ENCODE measurements at places on chromosomes 6 and 20. TPM values are rescaled to one million over a fixed set of nuclear protein-coding genes. Genes with fewer than 3 reads are reported as not detected.

DNA sequence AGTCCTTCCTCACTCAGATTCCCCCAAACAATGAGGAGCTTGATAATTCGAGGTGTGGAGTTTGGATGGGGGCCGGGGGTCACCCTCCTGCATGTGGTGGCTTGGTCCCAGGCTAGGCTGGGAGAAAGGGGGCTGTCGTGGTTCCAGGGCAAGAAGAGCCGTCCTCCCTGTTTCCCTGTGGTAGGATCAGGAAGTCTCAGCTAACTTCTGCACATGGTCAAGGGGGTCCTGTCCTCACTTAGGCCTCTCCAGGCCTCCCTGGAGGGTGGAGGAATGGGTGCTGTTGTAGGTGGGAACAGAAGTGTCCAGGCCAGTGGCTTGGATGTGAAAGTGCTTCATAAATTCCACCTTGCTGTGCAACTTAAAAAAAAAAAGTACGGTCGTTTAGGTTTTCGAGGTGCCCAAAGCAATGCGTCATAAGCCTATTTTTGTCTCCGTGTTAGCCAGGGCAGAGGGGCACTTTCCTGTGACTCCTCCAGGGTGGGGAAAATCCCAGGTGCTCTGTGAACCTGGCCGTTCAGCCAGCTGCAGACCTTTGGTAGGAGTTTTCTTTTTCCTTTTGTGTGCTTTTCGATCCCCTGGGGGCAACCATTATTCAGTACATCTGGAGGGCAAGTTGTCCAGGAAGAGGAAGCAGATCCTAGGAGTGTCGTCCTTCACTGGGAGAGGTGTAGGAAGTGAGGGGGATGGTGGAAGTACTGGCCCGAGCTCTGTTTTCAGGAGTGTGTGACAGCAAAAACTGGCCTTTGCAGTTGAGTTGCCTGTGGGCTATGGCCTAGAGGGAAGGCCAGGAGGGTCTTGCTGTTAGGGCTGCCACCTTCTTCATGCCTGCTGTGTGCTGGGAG is 9.6 kb downstream of the IGF2R start:
- DNase-seq = no peak

DNA sequence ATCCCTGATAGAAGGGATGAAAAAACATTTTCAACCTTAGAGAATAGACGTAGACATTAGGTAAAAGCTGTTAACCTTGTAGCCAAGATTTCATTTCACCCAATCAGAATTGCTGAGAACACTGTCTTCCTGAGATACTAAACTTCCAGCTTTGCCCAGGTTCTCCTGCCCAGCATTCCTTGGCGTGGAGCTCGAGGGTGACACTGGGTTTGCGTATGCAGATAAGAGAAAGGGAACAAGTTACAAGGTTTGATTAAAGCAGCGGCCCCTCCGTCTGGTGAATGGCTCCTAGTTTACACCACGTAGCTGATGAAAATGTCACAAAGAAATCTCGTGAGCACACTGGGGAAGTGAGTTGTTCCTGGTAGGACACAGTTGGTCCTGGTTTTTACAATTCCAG is 247.8 kb downstream of the FARS2 start:
- DNase-seq = peak; percentile 71

DNA sequence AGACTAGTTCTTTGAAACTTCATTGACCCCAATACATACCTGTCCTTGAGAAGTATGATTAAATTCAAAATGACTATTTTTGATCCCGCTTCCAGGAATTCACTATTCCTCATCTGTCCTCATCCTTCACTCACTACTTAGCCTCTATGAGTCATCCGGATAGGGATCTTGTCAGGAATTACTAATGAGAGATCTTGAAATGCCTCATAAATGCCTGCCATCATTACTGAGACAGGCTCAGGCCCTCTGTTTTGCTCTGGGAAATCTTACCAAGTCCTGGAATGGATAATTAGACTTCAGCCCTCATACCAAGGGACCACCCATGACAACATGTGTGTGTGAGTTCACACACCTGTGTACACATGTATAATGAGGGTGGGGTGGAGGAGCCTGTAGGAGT is 2.8 kb upstream of the CYP24A1 start:
- no peak for DNase-seq

- DNase-seq = no peak
Observed at GRCh38 chr20:17097603-17098002, 129.2 kb upstream of the PCSK2 start.

DNA sequence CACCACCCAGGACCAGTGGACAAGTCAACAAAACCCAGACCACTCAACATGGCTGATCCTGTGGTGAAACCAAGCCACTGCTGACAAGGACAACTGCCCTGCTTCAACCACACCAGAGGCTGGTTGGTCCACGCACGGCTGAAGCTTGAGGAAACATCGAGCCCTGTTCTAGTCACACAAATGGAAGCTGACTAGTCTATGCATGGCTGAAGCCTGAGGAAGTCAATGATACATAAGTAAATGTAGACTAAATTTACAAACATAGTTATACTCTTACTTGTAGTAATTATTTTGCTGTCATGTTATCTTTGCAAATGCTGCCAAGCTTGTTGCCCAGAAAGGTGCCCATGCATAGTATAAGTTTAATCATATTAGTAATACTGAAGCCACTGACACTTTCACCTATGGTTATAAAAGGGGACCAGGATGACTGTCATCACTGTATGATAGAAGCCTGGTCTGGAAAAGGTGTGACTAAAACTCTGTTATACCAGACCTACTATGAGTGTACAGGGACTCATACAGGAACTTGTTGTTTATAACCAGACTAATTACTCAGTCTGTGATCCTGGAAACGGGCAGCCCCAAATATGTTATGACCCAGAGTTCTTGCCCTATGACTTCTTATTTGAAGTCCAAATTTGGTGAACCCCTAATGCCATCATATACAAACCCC is 5.6 kb downstream of the IL22RA2 start:
- no peak for DNase-seq

GRCh38 chr6:129009851-129010250 is 126.9 kb downstream of the LAMA2 start:
- DNase-seq = no peak

- DNase-seq = no peak
Observed at GRCh38 chr20:62347445-62347844, 19.7 kb downstream of the LAMA5 start.

- DNase-seq = no peak
Observed at GRCh38 chr6:158502263-158502950, 57.5 kb upstream of the TMEM181 start.

DNA sequence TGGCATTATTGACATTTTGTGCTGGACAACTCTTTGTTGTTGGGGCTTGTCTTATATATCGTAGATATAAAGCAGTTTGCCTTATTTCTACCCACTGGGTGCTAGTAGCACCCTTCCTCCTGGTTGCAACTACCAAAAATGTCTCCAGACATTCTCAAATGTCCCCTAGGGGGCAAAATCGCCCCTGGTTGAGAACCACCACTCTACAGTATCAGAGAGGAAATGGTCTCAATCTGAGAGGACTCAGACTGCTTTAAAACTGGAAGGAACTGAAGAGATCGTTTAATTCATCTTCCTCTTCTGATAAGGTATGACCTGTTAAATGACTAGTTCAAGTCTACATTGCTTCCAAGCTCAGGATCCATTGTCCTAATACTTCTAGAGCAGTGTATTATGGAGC is 14.9 kb downstream of the SH3BGRL2 start:
- DNase-seq = no peak

DNA sequence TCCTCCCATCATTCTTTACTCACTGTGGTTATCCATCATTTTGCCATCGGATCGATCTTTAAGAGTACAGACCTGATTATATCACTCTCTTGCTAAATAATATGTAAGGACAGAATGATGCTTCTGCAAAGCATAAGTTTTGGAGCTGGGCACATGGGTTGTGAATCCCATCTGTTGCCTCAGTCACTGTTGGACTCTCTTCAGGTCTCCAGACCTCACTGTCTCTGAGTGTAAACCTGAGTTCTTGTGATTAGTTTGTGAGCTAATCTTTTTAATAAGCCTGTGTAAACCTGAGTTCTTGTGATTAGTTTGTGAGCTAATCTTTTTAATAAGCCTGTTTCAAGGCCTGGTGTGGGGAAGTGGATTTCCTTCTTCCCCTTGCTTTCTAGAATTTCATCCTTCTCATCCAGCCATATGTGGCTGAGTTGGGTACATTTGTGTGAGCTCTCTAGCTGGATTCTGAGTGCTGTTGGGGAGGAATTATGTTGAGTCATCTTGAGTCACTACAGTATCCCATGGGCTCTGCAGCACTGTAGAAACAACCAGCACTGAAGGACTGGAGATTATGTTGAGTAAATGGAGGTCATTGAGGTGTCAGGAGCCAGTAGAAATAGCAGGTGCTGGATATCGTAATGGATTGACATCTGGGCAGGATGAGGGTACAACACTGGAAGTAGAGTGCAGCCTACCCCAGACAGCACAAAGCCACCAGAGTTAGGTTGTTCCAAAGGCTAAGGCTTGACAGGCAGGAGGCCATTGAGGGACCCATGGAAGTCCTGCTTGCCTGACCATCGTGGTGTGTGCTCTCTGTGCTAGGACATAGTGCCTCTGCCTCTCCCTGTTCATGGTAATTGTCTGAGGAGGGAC is 52.4 kb downstream of the SCAND1 start:
- DNase-seq = no peak

DNA sequence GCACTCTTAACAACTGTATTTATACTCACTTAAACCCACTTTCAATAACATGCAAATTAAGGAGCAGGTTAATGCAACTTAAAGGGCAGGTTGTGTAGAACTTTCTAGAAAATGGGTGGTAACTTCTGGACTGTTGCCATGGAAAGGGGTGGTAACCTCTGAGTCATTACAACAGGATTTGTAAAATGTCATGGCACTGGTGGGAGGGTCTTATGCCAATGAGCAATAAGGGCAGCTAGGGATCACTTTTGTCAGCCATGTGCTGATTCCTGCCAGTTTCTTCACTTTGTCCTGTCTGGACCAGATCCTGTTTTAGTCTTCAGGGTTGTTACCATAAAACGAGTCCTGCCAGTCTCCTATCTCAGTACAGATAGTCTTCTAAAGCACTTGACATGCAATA is 560.5 kb upstream of the PTCHD4 start:
- DNase-seq = no peak

GRCh38 chr6:48512390-48512789 is 401.4 kb upstream of the PTCHD4 start:
- DNase-seq = no peak

The SOX18 gene
- total RNA-seq = 38.4 TPM

The OOEP gene
- total RNA-seq = not detected

The DLK2 gene
- total RNA-seq = 1.9 TPM

The SCRT2 gene
- total RNA-seq = not detected
